ENCODE measurements at places on chromosomes 3 and 15. TPM values are rescaled to one million over a fixed set of nuclear protein-coding genes. Genes with fewer than 3 reads are reported as not detected.

GRCh38 chr15:69351333-69351732 lies 52.6 kb downstream of the PAQR5 start:
- no peaks in the 10 kb centered on the region for H3K4me1 ChIP-seq
- H3K27me3 ChIP-seq = no peaks in the 10 kb centered on the region
- H3K36me3 ChIP-seq = no peaks in the 10 kb centered on the region
- DNase-seq = no peak
- no peak overlapping the region for H3K27ac ChIP-seq
- H3K4me3 ChIP-seq = no peak overlapping the region

FSD2 gene
- not detected for total RNA-seq

DNA sequence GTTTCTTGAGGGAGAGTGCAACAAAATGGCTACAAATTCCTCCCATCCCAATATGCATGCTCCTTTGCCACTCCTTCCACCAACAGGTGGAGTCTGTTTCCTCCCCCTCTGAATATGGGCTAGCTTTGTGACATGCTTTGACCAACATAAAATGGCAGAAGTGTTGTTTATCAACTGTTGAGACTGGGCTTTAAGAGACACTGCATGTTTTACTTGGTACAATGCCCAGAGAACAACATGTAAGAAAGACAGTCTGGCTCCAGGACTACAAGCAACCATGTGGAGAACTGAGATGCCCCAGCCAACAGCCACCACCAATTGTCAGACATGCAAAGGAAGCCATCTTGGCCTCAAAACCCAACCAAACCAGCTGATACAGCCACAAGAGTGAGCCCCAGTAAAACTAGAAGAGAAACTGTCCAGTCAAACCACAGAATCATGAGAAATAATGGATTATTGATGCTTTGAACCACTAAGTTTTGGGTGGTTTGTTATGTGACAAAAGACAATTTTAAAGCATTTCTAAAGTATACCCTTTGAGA lies 40.5 kb downstream of the NUDT16 start:
- no peak overlapping the region for H3K4me3 ChIP-seq
- no peaks in the 10 kb centered on the region for H3K4me1 ChIP-seq
- DNase-seq = no peak
- no peaks in the 10 kb centered on the region for H3K36me3 ChIP-seq

GRCh38 chr3:56725175-56725574 lies 42.1 kb upstream of the TASOR start:
- no peaks in the 10 kb centered on the region for H3K27me3 ChIP-seq
- peak overlapping the region; percentile 21 for H3K27ac ChIP-seq
- DNase-seq = no peak
- peaks cover 23% of the 10 kb centered on the region for H3K4me1 ChIP-seq

- H3K4me3 ChIP-seq = no peak overlapping the region
- no peak overlapping the region for H3K27ac ChIP-seq
- no peak for DNase-seq
- no peaks in the 10 kb centered on the region for H3K36me3 ChIP-seq
- peaks cover 6% of the 10 kb centered on the region for H3K27me3 ChIP-seq
These were observed 100.6 kb downstream of the SUCNR1 start for GRCh38 chr3:151974067-151974466.

GRCh38 chr15:90248789-90249202 lies 560 bp upstream of the TTLL13 start:
- H3K4me3 ChIP-seq = peak overlapping the region; percentile 76
- no peak for DNase-seq
- no peaks in the 10 kb centered on the region for H3K36me3 ChIP-seq

DNA sequence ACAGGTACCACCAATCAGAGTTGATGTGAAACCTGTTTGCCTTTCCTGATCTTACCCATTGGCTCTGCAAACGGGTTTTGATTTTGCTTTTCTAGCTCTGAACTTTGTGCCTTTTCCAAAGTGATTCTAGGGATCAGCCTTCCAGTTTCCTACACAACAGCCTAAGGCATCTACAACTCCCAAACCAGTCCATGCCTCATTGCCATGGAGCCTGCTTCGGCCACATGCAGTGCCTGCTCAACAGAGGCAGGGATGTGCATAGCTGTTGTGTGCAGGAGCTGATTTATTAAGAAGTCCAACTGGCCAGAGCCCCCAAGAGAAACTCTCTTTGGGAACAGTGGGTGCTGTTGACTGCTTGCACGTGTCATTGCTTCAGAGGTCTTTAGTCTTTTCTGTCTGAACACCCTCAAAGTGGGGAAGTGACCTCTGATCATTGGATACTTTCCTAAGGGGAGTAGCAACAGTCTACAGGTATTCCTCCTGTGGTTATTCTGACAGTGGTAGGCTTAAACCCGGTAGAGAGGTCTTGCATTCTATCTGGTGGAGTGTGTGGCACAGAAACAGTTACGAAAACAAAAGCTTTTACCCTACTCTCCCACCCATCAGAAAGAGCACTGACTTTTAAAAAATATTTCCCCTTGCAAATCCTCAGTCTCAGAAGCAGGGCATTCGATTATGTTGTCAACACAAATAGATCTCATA lies 36.6 kb upstream of the THSD4 start:
- no peak overlapping the region for H3K27ac ChIP-seq
- H3K27me3 ChIP-seq = peaks cover 3% of the 10 kb centered on the region
- no peaks in the 10 kb centered on the region for H3K36me3 ChIP-seq
- no peak for DNase-seq
- H3K4me1 ChIP-seq = no peaks in the 10 kb centered on the region
- no peak overlapping the region for H3K4me3 ChIP-seq

- H3K4me1 ChIP-seq = no peaks in the 10 kb centered on the region
- no peak overlapping the region for H3K4me3 ChIP-seq
- DNase-seq = no peak
- no peaks in the 10 kb centered on the region for H3K27me3 ChIP-seq
- H3K27ac ChIP-seq = no peak overlapping the region
- H3K36me3 ChIP-seq = no peaks in the 10 kb centered on the region
These were observed 515.5 kb downstream of the OCA2 start for GRCh38 chr15:27583651-27584050.

- no peaks in the 10 kb centered on the region for H3K36me3 ChIP-seq
- H3K27ac ChIP-seq = no peak overlapping the region
- peaks cover 9% of the 10 kb centered on the region for H3K27me3 ChIP-seq
- no peak for DNase-seq
- H3K4me1 ChIP-seq = no peaks in the 10 kb centered on the region
- no peak overlapping the region for H3K4me3 ChIP-seq
These were observed 44.6 kb downstream of the ERC2 start for GRCh38 chr3:56423661-56424099.

DNA sequence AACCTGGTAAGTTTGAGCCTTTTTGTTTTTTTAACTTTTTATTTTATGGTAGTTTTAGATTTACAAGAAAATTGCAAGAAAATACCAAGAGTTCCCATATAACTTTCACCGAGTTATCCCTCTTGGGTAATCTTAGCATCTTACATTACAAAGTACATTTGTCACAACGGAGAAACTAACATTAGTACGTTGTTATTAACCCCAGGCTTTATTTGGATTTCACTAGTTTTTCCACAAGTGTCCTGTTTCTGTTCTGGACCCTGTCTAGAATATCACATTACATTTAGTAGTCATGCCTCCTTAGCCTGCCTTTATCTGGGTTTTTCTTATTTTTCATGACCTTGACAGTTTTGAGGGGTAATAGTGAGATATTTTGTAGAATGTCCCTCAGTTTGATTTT lies 53.5 kb upstream of the KPNA4 start:
- H3K4me3 ChIP-seq = no peak overlapping the region
- no peaks in the 10 kb centered on the region for H3K4me1 ChIP-seq
- no peaks in the 10 kb centered on the region for H3K36me3 ChIP-seq
- H3K27ac ChIP-seq = no peak overlapping the region
- no peak for DNase-seq

DNA sequence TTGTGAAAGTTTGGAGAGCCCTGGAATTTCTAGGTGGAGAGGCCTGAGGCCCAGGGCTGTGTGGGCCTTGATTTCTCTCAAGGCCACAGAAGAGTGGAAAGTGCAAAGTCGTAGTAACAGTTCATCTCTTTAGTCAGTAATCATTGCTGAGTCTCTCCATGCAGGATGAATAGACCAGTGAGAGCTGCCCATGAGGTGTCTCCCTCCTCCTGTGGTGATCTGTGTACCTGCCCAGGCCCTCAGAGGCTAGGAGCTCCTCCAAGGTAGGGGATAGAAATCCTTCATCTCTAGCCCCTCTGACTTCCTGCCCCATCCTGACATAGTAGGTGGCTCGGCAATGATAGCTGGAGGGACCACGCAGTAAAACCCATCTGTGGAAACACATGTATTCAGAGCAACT lies 6.8 kb upstream of the IDH3A start:
- no peaks in the 10 kb centered on the region for H3K27me3 ChIP-seq
- DNase-seq = no peak
- no peaks in the 10 kb centered on the region for H3K36me3 ChIP-seq
- no peak overlapping the region for H3K4me3 ChIP-seq
- H3K4me1 ChIP-seq = peaks cover 2% of the 10 kb centered on the region
- H3K27ac ChIP-seq = no peak overlapping the region

SIDT1 gene
- total RNA-seq = 44.9 TPM

TMEM207 gene
- total RNA-seq = not detected

DNA sequence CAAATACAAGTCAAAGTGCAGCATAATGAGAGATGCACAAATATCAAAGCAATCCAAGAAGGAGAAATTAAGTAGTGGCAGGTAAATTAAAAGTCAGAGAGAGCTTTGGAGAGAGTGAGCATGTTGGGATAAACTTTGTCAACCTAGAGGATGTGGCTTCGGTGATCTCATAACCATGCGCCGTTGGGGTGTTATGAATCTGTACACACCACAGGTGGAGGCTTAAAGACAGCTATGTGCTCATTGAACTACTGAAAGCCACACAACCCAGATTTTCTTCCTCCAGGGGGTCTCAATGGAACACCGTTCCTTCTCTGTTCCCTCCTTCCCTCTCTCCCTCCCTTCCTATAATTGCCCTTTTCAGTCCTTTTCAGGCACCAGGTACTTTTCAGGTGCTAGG lies 52.0 kb downstream of the SUCNR1 start:
- H3K4me1 ChIP-seq = no peaks in the 10 kb centered on the region
- peaks cover 2% of the 10 kb centered on the region for H3K27me3 ChIP-seq
- no peak overlapping the region for H3K27ac ChIP-seq
- H3K36me3 ChIP-seq = no peaks in the 10 kb centered on the region

All from activated B cell treated with CpG ODN at 0.5 μM for 24 hours (primary cell).